ENCODE measurements at places on chromosomes 4 and X. TPM values are rescaled to one million over a fixed set of nuclear protein-coding genes. Genes with fewer than 3 reads are reported as not detected.

DNA sequence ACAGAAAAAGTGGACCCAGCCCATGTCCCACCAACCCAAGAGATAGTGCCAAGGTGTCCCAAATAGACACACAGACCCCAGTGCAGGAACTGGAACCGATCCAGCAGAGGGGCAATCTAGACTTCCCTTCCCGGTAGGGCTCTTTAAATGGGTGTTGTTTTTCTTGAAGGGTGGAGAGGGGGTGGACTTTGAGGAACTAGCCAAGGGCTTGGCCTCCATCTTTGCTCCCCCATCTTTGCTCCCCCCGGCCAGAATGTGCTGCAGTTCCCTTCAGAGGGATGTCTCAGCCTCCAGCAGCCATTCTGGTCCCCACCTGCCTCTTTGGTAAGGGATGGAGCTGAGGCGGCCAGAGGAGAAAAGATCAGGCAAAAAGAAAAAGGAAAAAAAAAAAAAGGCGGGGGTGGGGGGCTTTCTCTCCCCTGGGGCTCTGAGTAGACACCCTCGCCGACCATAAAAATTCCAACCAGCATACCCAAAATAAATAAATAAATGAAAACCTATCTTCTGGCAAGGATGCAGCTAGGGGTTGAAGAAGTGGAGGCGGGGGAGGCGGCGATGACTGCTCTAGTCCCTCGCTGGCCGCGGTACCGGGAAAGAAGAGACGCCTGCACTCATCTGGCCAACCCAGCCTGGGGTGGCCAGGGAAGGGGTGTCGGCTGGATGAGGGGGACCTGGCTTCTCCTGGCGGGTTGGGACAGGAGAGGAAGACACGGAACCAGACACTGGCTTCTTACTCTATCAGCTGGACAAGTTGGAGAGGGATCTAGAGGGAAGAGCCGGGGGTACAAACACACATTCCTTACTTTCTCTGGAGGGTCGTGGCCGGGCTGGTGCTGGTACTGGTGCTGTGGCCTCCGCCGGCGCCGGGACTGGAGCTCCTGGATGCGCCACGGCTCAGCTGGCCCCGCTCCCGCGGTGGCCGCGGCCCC, 38.5 kb upstream of the IQSEC2 start:
- no peak for DNase-seq

- no peak for DNase-seq
Measured at GRCh38 chr4:24056289-24056688, 166.4 kb upstream of the PPARGC1A start.

GRCh38 chr4:78363031-78363570, 188.5 kb upstream of the ANXA3 start:
- no peak for DNase-seq

DNA sequence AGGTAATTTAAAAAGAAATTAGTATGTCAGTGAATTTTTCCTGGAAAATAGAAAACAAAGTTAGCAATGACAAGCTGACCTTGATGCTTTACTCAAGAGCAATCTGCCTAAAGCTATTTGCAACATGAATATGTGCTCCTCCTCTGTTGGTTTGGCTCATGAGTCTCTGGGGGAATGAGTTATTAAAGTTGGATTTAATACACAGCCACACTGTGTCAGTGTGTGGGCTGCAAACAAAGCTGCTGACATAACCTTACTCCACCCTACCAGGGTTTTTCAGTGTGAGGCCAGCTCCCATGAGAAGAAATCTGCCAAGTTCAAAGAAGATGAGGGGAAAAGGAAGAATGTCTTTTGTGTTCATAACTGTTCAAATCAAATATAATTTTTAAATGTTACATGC, 280.5 kb downstream of the TLL1 start:
- DNase-seq = no peak

- no peak for DNase-seq
Measured at GRCh38 chr4:150256841-150257730, 178.8 kb downstream of the DCLK2 start.

DNA sequence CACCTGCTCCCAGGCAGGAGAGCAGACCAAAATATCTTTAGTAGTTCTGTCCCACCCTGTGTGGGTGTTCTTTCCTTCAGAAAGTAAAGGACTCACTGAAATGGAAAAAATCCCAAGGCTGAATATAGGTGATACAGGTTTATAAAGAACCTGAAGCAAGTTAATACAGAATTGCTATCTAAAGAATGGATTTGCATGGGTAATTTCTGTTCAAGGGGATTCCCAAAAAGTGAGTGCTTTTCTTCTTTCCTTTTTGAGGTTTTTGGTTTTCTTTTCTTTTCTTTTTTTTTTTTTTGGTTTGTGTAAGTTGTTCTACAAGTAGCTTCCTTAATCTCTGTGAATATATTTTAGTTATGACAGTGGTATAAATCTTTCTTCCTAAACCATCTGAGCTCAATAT, 560.7 kb upstream of the BOD1L1 start:
- no peak for DNase-seq

- DNase-seq = no peak
Measured at GRCh38 chrX:87727620-87728019, 210.0 kb downstream of the KLHL4 start.

DNA sequence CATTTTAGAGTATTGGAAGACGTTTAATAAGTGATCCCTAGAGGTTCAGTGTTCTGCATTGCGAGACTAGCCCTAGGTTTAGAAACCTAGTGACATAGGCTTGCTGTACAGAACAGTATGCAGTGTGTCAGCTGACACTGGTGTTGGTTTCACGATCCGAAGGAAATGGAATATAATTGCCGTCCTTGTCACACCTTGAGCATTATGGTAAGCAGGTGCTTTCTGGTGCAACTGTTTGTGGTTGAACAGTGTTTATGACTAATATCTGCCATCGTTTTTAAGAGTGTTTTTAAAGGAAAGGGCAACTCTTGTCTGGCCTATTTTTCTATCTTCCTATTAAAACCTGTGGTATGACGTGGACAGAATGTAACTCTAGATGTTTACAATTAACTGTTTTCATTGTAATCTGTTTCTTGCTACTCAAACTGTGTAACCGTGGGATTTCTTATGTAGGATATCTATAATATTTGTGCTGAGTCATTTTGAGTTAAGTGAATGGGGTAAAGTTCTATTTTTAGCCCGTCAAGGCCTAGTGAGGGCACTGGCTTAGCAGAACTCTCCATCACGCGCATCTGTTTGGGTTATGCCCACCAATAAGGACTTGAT, 53.8 kb upstream of the TBC1D14 start:
- DNase-seq = no peak

DNA sequence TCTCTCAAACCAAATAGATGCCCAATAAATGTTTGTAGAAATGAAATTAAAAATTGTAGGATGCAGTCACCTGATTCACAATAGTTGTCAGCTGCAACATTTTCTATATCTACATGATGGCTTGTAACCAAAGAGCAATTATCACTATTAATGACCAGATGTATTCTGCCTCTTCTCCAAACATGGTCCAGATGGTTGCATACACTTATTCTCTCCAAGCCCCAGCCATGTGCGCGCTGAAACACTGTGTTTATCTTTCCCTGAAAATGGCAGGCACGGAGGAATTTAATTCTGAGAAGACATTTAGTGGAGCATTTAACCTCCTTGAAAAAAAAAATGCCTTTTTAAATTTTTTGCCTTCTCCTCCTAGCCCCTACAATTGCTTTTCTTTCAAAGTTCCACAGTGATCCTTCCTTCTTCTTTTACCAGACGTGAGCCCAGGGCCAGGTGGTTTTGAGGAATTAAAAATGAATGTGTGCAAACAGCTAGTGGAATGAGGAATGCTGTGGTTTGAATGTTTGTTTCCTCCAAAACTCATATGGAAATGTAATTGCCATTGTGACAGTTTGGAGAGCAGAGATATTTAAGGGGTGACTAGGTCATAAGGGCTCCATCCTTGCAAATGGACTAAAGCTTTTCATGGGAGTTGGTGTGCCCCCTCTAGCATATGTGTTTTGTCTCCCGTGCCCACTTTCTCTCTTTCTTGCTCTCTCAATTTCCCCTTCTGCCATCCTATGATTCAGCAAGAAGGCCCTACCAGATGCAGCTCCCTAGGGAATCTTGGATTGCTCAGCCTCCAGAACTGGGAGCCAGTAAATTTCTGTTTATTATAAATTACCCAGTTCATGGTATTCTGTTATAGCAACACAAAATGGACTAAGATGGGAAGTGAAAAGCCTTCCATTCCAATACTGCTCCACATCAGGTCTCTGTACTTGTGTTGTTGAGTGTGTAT, 136.0 kb downstream of the GABRB1 start:
- DNase-seq = no peak

- no peak for DNase-seq
Measured at GRCh38 chr4:100189820-100190642, at the start of gene DDIT4L. DDIT4L (minus strand) TSS chr4:100190468; CDS start chr4:100189983, 485 bp downstream.

DNA sequence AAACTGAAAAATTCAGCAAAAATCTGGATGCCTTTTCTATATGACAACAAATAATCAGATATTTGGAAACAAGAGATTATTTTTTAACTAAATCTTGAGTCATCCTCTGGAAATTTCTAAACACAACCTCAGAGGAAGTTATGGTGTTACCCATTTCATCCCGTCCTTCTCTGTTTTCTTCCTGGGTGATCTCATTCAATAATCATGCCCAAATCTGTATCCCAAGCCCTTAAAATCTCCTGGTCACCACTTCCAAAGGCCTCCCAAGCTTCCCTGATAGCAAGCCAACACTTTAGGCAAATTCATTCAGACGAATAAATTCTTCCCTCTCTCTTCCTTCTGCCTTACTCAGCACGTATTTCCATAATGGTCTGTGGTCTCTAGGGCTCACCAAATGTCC, 9.7 kb upstream of the SORCS2 start:
- DNase-seq = no peak

DNA sequence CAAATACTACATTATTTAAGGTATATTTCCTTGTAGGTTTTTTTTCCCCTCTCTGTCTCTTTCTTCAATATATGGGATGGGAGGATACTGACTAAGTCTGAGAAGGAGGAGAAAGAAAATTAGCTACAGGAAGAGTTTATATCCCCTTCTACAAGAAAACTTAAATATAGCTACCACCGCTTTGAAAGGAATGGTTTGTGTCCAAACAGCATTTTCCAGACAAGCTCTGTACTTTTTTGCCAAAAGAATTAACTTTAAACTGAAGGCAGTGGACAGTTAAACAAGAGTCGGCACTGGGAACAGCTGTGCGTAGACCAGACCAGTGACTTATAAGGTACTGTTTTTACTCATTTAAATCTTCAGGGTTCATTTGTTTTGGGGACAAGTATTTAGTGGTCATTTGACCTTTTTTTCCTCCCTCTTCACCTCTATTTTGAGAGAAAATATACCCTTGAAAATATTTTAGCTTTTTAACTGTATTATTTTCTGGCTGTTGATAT, 303.7 kb downstream of the ARHGAP24 start:
- no peak for DNase-seq

- no peak for DNase-seq
Measured at GRCh38 chr4:127624173-127624572, 8.6 kb upstream of the INTU start.

DNA sequence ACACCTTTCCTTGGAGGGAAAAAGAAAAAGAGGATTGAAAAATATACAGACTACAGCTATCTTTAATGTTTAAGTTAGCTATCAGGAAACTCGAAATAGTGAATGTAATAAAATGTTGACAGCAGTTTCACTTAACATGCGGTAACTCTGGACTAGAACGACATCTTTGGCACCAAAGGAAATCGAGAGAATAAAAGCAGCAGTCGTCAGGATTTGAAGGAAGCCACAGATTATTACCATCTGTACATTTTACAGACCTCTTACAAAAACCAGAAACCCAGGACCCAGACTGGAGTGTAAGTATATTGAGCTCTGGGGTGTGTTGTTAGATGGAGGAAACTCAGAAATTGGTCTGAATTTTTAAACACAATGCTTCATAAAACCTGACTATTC, 51.6 kb upstream of the STOX2 start:
- DNase-seq = no peak

SH3D19 gene
- total RNA-seq = not detected

RRH gene
- total RNA-seq = not detected

GLRA3 gene
- not detected for total RNA-seq

BEND4 gene
- total RNA-seq = not detected

RNF128 gene
- total RNA-seq = not detected

G6PD gene
- total RNA-seq = 36.1 TPM

C4orf36 gene
- total RNA-seq = not detected

PABPC1L2B gene
- total RNA-seq = not detected

TLR2 gene
- total RNA-seq = not detected

CXorf65 gene
- 0.36 TPM for total RNA-seq

SUV39H1 gene
- 9.5 TPM for total RNA-seq

UGT2A3 gene
- not detected for total RNA-seq

CYTL1 gene
- not detected for total RNA-seq

FGFBP2 gene
- total RNA-seq = not detected
